ENCODE measurements at places on chromosomes 12 and 14.

DNA sequence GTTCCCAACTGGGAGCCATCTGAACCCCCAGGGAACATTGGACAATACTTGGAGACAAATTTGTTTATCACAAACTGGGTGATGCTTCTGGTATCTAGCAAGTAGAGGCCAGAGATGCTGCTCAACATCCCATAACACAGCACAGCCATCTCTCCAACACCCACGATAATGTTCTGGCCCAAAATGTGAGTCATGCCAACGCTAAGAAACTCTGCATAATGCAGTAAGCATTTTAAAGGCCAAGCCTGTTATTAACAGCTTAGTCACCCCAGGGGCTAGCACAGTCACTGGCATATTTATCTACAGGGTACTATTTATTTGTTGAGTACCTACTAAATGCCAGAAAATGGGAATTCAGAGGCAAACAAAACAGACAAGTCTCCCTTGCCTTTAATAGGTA lies 873.1 kb upstream of the TMEM132C start:
- DNase-seq, result no peak

DNA sequence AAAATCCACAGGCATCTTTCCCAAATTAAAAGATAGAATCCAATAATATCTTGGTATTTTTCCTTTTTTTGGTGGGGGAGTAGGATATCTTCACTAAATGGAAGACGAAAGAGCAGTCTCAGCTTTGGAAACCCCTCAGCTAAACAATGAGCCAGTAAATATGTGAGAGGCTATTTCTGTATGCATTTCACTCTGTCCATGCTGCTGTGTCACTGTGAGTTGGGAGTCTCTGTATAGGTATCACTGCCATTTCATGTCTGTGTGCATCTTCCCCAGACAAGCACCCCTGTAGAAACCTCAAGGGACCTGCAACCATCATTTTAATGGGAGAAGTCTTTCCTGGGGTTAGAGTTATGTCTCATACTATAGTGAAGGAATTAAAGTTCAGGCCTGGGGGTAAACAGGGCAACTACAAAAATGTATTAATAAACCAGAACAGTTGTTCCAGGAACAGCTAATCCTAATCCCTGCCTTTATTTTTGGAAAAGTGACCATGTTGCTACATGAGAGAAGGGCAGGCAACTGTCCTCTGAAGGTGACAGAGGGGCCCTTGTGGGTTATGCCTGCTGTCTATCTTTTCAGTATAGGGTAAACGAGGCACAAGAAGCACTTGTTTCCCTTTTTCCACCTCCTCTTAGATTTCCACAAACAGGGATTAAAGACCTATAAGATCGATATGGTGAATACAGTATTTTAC lies 11.3 kb upstream of the STAC3 start:
- no peak for DNase-seq

DNA sequence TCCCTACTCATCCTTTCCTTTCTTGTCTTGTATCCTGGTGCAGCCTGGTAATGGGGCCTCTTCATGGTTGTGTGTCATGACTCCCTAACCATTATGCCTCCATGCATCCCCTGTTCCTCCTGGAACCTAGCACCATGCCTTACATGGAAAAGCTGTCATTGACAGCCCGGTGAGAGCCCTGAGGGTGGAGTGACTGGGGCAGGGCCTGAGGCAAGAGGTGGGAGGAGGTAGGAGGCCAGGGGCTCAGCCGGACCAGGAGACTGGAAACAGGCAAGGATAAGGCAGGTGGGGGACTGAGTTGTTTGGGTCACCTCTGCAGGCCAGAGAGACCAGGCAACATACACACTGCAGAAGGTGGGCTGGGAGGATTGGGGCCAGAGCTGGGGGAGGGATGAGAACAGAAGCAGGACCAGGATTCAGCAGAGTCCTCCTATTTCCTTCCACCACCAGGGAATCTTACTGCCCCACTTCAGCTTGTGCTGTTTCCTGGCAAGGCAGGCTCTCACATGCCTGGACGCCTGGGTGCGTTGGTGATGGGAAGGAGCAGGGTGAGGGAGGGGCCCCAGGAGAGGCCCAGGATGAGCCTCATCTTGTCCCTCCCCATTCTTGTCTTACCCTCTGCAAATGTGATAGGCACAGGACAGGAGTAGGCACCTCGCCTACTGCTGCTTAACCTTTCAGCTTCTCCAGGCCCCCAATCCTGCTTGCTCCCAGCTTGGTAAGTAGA lies at the start of gene LTB4R2:
Gene LTB4R2, plus strand, starts transcription at position 603 of the 727 bp plus-strand sequence. CDS start 525 bp downstream, outside the sequence.
- DNase-seq, result no peak

DNA sequence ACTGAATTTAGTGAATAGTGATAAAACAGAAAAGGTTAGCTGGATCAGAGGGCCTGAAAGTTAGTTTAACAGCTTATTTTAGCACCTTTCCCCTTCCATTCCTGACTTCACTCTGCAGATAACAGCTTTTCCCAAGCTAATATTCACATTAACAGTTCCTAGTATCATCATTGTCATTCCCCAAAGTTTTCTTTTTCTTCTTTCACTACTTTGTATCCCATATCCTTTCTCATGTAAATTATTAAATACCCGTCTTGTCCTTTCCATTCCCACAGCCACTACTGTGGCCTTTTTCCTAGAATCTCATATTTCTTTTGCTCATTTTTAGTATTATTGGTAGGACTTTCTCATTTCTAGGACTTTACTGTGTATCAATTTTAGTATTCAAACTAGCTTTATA lies 70.5 kb downstream of the SCFD1 start:
- no peak for DNase-seq

GRCh38 chr14:31992011-31992447 lies 85.1 kb upstream of the ARHGAP5 start:
- no peak for DNase-seq

GRCh38 chr14:23058654-23059504 lies 1.6 kb upstream of the CDH24 start:
- no peak for DNase-seq

- DNase-seq, result no peak
These were observed 62.2 kb downstream of the NRXN3 start for GRCh38 chr14:78232231-78233000.

DNA sequence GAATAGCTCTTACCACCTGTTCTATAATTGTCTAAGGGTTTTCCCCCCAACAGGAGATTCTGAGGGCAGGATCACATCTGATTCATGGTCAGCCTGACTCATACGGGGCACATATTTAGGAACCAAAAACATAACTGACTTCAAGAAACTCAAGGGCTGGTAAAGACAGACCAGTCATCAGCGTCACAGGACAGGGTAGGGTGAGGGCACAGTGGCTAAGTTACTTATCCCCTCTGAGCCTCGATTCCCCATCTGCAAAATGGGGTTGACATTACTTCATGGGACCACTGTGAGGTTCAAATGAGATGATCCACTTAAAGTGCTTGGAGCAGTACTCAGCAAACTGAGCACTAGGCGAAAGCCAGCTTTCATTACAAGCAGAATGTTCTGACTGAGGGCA lies 606 bp downstream of the CINP start:
- DNase-seq, result no peak

DNA sequence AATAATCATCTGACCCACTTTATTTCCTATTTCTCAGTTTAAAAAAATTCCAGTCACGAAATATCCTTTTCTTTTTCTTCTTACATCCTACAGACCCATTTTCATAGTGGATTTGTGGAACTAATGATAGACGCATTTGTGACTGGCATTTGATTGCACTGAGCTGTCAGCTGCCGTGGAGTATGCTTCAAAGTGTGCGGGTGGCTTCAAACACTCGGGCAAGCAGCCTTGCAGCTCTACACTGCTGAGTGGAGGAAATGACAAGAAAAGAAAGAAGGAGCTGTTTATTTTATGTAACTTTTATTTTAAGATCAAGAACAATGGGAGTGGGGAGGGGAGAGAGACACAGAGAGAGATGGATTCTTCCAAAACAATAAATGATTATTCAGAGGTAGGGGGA lies 112.8 kb upstream of the NAP1L1 start:
- no peak for DNase-seq
